ENCODE measurements at places on chromosomes 5 and 9.

GRCh38 chr5:154370813-154371212, 75.0 kb upstream of the SAP30L start:
- DNase-seq: no peak

- DNase-seq: no peak
Observed at GRCh38 chr5:149433524-149434131, 54.5 kb upstream of the IL17B start.

- no peak for DNase-seq
Observed at GRCh38 chr5:112691758-112692157, 45.9 kb upstream of the APC start.

DNA sequence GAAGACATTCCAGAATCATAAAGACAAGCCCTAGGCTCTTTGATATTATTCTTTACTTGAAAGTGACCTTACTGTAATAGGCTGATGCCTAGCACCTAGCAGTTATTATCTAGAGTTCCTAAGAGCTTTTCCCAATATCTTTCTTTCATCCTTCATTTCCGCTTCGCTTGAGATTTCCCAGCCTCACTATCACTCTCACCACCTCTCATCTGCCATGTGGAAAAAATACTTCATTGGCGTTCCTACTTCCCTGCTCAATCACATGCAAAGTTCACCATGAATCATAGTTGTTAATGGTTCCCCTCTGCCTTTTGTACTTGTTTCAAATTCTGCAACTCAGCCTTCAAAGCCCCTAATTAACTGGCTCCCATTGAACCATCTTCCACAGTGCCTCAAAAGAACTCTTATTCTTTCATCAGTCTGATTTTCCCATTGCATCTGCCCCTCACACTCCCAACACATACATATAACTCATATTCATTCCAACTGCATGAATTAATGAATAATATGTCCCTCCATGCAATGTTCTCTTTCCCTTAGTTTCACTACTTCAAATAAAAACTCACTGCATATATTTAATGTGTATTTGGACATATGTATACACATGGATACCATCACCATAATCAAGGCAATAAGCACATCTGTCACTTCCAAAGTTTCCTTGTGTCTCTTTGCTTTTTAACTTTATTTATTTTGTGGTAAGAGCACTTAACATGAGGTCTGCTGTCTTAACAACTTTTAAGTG, 221.6 kb downstream of the PARP8 start:
- no peak for DNase-seq

DNA sequence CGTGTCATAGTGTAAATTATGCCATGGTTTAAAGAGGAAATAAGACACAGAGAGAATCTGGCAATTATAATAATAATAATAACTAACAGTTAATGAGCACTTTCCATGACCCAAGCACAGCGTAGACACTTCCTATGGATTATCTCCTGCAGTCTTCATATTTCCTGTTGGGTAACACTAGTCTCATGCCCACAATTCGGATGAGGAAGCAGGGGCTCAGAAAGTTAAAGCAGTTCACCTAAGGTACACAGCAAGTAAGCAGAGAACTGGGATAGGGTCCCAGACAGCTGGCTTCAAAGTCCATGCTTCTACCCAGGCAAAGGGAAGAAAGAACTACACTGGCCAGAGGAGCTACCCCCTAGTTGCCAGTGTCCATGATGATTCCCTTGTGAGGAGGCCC, 27.9 kb upstream of the TGFBI start:
- no peak for DNase-seq

GRCh38 chr5:111929867-111930266, 172.9 kb upstream of the NREP start:
- DNase-seq: no peak

DNA sequence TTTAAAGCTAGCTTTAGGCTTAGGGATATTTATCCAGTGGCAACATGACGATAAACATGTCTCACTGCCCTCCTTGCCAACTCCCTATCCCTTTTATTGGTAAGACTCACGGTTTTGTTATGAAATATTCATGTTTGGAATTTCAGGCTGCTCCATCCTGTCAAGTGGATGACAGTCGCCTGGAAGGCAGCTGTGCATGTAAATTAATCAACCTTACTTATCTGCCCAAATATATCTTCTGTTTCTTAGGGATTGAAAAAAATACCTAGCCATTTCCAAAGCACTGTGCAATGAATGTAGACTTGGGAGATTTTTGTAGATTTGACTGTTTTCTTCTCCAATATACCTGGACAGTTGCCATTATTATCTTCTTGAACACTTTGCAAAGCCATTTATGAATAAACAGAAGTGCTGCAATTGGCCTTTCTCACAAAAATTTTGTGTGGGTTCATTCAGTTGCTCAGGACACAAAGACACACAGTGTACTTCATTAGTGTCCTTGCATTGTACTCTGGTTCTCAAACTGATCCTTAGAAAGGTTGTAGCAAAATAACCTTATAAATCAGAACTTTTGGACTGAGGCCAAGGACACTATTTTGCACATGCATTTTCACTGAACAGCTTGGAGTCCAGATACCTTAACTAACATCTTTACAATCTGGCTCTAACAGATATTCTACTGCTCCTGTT, 889.4 kb upstream of the SEMA6A start:
- no peak for DNase-seq

DNA sequence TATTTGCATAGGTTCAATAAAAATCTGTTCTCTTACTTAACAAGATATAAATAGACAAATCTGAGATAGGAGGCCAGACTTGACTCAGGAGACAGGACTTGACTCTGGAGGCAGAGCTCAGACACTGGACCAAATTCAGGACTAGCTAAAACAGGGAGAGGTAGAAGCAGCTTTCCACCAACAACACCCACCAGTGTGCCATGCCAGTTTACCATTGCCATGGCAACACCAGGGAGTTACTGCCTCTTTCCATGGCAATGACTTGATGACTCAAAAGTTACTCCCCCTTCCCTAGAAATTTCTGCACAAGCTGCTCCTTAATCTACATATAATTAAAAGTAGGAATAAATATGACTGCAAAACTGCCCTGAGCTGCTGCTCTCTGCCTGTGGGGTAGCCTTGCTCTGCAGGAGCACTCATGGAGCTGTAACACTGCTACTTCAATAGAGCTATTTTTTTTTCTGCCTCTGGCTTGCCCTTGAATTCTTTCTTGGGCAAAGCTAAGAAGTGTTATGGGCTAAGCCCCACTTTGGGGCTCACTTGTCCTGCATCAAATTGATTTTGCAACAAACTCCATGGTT, 473.0 kb downstream of the PLK2 start:
- DNase-seq: no peak

DNA sequence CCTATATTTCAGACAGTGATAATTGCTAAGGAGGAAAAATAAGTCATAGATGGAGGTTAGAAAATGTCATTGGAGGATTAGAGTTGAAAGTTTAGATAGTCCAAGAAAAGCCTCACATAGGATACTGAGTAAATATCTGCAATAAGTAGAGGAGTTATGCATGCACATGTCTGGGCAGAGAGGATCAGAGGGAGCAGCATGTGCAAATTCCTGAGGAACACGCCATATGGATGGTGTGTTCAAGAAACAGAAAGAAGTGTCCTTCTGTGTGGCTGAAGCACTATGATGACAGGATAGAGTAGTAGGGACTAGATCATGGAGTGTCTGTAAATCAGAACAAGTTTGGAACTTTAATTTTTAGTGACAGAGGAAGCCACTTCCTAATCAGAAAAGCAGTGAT, 52.2 kb downstream of the SGCD start:
- DNase-seq: no peak

DNA sequence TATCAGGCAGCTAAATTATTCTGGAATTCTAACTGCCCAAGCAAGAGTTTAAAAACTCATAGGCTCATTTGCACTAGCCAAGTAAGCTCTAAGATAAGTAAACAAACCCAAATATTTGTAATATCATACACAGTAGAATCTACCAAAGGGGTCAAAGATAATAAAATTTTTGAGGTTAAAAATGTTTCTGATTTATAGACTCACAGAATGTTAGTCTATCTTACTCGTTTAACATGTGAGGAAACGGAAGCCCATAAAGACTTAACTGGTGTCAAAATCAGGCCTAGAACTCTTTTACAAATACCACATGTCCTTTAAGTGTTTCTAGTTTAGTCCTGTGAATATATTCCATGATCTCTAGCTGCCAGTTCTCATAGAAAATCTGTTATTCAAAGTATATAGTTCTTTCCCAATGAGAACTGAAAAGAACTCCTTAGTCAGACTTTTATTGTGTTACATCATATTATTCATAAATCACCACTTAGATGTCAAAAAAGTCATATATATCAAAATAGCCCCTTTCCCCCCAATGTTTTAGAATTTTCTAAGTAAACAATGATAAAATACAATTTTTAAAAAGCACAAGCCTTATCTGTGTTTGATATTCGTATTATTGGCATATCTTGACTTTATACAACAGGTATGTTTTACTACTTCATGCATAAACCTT, 13.9 kb downstream of the RAB14 start:
- DNase-seq: no peak

Measured in glomerular endothelial cell (primary cell).